Trophoblast cell (in vitro differentiated cells and primary cell): ENCODE measurements at places on chromosomes 7 and 10.

DNA sequence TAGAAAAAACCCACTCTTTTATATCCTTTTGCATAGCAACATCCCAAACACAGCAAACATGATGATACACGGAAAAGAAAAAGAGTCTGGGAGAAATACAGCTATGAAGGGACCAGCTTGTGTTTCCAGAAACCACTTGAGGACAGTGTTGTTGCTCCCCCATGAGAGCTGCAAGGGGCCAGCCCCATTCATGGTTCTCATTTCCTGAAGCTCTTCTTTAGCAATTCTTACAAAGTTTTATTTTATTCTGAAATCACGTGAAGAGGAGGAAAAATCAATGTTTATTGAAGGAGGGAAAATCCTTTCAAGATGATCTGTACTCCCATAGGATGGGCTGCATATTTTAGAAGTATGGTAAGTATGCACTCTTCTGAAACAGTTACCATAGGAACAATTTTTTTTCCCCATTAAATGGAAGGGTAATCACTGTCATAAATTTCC, 17.5 kb upstream of the PRTFDC1 start:
- DNase-seq, result no peak

DNA sequence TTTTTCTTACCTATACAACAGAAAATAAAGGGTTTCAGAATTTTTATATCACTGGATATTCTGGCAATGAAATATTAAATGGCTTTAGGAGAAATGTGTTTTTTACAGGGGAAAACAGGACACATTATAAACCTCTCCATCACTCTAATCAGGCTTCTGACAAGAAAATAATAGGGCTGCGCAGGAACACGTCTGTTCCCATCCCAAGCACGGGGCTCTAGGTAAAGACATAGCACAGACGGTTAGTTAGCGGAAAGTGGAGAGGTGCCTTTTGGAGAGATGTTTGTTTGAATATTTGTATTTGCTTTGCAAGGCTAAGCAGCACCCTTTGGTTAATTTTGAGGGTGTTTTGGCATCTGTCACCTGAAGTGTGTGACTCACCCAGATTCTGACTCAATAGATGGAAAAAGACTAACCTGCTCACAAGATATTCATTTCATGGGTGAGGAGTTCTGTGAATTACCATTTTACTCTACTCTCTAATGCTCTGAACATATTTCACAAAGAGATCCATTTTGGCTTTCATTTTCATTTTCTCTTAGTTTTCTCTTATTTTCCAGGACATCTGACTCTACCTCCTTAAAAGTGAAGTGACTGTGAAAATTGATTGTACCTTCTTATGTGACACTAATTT, 174.5 kb upstream of the AKR1E2 start:
- no peak for DNase-seq

DNA sequence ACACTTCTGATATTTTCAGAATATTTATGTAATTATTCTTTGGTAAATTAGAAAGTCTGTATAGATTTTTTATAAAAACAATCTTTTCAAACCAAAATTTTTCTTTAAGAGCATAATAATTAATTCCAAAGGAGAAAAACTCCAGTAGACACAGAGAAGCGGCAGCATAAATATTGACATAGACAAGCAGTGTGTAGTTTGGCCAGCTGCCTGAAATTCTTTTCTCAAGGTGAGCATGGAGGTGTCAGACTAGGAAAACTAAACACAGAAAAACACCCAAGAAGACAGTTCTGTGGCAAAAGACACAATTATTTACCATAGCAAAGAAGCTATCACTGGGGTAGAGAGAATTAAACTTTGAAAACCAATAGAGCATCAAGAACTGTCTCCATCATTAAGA, 82.4 kb downstream of the KLF6 start:
- no peak for DNase-seq

DNA sequence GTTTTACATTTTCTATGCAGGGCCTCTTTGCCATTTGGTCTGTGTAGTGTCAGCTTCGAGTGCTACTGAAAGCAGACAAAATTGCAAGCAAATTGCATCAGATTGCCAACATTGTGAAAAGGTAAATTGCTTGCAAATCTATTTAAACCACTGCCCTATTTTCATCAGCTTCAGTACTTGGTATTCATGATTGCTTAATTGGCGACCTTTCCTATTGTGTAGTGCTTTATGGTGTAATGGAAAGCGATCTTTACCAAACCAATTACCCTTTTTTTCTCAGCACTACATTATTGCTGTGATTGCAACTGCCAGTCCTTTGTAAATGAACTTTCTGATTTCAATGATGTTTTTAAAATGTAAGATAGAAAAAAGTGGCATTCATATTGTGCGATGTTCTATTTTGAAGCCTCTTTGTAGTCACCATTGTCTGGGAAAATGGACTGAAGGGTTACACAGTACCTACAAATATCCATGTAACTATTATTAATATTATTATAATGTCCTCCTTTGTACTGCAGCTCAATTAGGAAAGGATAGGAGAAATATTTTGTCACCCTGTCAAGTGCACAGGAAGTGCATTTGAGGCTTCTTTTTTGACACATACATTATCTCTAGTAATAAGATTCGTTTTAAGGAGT, 177.7 kb upstream of the SP8 start:
- no peak for DNase-seq

DNA sequence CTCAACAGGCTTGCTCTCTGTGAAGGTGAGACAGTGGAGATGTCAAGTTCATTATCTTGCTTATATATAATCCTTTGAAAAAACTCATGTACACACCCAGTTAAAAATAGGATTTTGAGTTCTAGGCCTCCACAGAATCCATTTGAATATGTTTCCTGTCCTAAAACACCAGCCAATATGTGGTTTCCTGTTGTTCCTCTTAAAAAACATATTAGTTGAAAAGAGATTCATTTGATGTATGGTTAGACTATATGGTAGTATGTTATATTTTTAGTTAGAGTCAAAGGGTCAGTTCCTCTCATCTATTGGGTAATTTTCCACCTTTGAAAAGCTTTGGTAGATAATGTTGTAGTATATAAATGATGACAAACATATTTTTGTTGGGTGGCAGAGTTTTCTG, 16.0 kb downstream of the PPP1R9A start:
- DNase-seq, result no peak

DNA sequence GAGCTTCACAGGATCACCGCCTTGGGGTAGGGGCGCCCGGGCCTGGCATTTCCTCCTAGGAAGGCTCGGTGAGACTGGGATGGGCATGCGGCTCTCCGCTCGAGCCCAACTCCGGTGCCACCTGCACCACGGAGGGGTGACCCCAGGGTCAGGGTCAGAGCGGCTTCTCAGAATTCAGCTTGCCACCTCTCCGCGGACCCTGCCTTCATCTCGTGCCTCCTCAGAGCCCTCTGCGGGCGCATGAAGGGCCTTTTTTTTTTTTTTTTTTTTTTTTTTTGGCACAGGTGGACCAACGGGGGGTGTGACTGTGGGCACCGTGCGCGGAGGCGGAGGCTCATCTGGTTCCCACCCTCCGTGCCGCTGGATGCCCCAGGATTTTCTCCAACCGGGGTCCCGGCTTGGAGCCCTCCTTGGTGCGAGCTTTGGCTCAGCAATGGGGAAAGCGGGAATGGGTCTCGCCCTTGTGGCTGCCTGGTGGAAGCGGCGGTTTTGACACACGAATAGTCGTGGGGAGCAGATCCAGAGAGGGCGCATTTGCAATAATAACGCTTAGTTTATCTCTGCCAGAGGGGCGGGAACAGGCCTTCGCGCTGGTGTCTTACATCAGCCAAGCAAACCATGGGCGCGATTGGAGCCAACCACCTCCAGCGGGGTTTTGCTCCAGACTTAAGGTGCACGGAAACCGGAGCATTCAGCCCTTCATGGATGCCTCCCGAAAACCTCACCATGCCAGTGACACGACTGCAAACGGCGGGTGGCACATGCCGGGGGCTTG, 5.0 kb upstream of the TNRC18 start:
- no peak for DNase-seq

DNA sequence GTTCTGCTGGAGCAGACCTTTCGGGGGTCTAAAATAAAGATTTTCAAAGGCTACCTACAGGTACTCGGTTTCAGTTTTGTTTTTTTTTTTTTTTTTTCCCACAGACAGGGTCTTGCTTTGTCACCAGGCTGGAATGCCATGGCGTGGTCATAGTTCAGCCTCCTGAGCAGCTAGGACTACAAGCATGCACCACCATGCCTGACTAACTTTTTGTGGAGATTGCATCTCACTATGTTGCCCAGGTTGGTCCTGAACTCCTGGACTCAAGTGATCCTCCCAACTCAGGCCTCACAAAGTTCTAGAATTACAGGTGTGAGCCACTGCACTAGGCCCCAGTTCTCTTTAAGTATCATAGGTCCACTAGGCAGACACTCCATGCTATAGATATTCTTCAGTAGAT, 34.5 kb downstream of the BAMBI start:
- peak; percentile 77 for DNase-seq

DNA sequence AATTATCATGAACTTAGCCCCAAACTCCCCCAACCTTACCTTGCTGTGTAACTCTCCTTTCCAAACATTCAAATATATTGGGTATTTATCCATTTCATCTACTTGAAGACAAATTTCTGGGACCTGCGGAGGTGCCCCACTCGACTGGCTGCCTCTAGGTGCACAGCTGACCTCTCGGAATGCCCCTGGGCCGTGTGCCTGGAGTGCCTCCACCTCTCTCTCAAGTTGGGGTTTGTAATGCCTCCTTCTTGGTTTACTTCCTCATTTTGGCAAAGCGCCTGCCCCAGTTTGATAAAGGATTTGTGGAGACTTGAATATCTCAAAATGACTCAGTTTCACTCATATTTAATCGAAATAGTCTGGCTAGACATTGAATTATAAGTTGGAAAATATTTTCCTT, 16.6 kb downstream of the ZNF777 start:
- no peak for DNase-seq
